ENCODE measurements at places on chromosomes 1 and 21.
A peak's percentile ranks its signal among the peaks of the same experiment; 100 is the strongest.

DNA sequence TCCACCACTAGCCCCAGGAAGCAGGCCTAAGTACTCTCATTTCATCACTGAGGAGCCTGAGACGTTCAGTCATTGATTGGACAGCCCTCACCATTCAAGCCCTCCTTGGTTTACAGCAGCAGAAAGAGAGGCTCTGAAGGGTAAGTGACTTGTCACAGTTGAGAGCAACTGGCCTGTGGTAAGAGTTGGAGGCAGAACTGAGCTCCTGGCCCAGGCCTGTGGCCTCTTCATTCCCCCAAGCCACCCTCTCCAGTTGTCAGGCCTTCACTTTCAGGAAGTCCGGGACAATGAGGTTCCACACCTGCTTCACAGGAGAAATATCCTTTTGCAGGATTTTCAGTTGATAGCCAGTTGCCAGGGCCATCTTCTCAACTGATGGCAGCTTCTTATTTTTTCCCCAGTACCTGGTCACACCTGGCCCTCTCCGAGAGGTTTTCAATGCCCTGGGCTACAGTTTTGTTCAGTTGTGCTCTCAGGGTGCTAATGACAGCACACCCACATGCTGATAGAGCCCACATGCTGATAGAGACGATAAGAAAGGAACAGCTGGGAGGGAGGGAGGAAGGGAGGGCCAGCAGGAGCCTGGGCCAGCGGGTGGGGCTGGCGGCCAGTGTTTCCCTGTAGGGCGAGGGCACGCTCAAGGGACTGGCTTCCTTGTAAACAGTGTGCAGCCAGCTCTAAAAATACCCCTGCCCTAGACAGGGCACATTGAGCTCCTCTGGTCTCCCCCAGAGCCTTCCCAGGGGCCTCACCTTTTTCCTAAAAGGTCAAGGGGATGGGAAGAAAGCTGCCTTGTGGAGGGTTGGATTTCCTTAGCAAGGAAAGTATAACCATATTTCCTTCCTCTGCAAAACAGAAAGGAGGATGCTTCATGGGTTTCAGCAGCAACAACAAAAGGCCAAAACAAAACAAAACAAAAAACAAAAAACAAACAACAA is 112.7 kb upstream of the JUN start:
- DNase-seq, result no peak

DNA sequence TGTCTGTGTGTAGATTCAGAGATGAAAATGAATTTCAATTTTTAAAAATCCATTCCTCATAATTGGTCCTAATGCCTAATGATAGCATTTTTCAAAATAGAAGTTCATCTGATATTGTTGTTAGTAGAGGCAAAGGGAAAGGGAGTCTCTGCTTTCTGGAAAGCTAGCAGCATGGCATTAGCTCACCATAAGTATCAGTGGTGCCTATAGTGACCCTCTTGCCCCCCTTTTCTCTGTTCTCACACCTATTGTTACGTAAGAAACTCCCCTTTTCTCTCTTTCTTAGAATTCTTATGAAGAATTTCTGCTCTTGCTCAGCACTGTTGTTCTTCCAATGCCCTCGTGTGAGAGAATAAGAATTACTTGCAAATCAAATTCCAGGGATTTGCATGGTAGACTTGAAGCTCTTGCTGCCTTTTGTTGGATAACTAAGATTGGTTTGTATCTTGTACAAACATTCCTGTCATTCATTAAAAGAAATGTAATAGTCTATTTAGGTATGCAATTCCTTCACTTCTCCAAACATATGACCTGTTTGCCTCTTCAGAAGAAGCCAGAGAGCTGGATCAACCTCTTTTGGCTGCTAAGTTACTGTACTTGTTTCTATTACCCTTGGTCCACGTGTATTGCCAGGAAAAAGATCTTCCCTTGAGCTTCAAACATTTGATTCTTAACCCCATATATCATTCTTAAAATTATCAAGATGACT is 69.2 kb upstream of the MAGI3 start:
- DNase-seq, result no peak

- no peak for DNase-seq
Measured at GRCh38 chr21:34582506-34583150, 32.3 kb downstream of the RCAN1 start.

DNA sequence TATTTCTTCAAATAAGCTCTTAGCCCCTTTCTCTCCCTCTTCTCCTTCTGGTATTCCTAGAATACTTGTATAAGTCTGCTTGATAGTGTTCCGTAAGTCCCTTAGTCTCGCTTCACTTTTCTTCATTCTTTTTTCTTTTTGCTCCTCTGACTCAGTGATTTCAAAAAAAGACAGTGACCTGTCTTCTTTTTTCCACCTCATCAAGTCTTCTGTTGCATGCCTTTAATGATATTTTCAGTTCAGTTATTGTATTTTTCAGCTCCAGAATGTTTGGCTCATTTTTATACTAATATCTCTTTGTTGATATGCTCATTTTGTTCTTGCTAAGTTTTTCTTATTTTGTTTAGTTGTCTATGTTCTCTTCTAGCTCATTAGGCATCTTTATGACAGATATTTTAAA is 97.7 kb downstream of the POFUT2 start:
- DNase-seq, result no peak

- DNase-seq, result peak; percentile 19
Measured at GRCh38 chr1:31101147-31101502, 35.6 kb upstream of the PUM1 start.

GRCh38 chr1:245961137-245961540 is 545.9 kb downstream of the SMYD3 start:
- DNase-seq, result no peak

DNA sequence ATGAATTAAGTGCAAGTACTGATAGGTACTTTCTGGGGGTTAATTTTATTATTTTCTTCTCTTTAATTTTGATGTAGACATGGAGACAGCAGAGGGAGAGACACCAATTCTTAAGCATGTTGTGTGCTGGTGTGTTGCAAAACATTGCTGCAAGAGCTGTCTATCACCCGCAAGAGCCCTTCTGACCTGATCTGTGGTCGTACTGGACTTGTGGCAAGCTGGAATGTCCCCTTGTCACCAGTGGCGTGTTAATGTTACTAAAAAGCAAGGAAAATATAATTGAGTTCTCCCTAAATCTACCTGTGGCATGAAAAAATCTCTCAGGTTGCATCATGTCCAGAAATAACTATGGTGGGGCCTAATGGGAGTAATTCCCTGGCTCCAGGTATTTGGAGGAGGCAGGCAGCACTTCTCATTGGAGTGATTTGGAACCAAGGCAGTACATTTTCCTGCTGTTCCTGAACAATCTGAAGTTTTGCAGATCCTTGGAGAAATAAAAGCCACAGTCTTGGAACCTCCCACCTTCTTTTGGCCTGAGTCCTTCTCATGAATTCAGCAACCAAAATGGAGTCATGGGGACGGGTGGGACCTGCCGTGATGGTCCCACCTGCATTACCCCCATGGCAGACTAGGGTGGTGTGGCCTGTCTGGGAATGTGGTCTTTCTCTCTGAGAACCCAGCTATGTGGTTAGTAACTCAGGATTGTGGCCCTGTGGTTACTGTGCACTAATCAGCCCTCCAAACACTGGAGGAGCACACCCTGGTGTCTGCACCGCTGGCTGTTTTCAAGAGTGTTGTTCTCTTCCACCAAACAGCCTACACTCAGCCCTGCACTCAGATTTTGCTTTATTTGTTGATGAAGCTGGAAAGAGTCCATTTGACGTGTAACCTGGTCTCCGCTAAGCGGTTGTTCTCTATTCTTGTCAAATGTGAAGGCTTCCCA is 57.4 kb downstream of the GALNT2 start:
- DNase-seq, result no peak
